ENCODE measurements at places on chromosomes 1 and 21. TPM values are rescaled to one million over a fixed set of nuclear protein-coding genes. Genes with fewer than 3 reads are reported as not detected.
A peak's percentile ranks its signal among the peaks of the same experiment; 100 is the strongest.

DNA sequence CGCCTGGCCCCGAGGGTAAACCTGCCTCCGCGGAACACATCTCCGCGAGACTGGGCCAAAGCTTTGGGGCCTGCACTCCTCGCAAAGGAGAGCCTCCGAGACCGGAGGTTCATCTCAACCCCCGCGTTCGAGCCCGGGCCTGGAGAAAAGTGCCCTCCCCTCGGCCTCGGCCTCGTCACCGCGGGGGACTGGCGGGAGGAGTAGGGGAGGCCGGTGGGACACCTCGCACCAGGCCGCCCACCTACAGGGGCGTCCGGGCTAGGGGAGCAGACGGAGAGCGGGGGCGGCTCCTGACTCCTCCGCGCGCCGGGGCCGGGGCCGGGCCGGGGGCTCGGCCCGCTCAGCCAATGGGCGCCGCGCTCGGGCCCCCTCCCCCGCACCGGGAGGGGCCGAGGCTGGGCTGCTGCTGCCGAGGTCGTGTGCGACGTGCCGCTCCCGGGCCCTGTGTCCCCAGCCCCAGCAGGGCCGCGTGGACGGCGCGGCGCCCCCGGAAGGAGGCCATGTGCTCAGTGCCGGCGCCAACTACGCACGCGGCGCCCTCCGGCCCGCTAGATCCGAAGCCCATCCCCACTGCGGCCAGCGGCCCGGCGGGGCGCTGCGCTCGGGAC, 684 bp downstream of the SLC2A1 start:
- DNase-seq, result no peak

DNA sequence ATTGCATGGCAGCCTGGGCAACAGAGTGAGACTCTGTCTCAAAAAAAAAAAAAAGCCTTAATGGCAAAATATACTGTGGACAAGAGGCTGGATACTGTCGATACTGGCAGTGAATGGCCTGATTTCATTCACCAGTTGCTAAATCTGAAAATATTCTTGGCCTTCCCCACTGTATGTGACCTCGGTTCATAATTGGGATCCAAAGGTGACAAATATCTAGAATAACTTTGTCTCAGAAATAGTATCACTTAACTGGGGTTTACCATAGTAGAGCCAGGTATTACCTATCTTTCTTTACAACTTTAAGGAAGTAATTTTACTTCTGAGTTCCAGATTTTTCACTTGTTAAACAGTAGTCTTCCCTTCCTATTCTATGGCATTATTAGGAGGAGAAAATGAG, 8.4 kb downstream of the MTF2 start:
- DNase-seq, result no peak

GRCh38 chr1:14929547-14930246, 223.8 kb upstream of the TMEM51 start:
- DNase-seq, result peak; percentile 59

Gene ARMH1
- total RNA-seq, result not detected

DNA sequence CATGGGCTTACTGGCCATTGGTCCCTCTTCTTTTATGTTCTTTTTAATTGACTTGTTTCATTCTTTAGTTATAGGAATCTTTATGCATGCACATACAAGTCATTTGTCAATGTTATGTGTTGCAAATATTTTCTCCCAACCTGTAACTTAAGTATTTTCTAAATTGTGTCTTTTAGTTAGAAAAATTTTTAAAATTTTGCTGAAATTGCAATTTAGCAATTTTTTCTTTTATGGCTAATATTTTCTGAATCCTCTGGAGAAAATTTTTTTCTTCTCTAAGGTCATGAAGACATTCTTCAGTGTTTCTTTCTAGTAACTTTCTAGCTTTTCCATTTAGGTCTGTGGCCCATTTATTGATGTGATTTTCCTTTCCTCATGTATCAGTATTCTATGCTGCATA, 48.9 kb upstream of the TENT5C start:
- no peak for DNase-seq

DNA sequence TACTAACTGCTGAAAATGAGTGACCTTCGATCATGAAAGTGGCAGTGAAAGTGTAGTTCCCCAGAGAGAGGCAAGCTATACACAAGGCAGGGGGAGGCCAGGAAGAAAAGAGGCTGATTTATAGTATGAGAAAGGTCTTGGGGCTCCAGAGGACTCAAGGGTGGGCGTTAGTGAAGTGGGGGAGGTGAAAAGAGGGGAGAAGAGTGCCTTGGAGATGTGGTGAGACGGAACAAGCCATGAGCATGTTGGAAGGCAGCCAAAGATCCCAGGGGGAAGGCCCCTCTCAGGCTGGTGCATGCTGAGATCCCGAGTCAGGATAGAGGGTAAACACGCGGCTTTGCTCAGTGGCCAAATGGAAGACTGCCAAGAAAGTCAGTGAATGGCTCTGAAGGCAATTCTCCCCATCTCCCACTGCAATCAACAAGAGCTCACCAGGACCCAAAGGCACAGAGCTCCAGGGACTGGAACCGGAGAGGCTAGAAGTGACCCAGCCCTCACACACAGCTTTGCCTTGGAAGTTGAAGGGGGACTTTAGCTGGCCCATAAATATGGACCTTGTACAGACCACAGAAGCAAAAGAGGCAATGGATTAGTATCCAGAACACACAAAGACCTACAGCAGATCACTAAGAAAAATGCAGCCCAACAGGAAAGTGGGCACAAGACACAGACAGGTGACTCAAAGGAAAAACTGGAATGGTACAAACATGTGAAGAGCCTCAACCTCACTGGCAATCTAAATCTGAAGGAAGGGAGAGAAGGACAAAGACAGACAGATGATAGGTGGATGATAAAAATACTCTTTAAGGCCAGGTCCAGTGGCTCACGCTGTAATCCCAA, 49.6 kb downstream of the HSF2BP start:
- DNase-seq, result peak; percentile 72

Gene FAM72A
- 6.9 TPM for total RNA-seq

- DNase-seq, result no peak
Measured at GRCh38 chr21:37224861-37225839, 42.0 kb downstream of the VPS26C start.

DNA sequence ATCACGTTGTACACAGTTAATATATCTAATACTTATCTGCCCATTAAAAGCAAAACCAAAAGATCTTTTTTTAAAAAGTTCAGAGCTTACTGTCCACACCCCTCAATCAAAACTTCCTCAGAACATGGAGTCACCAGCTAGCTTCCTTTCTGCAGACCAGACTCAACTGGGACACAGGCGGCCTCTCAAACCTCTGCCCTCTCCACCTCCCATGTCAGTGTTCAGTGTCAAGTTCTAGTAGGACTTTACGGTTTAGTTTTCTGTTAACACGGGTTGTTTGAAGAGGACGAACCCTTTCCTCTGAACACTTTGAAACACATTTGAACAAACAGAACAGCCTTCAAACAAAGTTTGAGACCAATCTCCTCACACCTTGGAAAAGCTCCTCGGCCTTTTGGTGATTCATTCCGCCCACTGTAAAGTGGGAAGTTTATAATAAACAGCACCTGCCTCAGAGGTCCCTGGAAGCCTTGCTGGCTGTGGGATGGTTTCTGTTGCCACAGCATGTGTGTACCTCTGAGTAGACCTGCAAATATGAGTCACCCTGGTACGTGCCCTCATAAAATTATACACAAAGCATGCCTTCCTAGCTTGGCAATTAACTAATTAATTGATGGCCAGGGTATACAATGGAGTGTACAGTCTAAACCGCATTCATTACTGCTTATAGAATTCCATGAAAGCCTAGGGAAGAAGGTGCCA, 48.4 kb upstream of the SIPA1L2 start:
- DNase-seq, result peak; percentile 48

Gene DSCAM
- 0.06 TPM for total RNA-seq

GRCh38 chr21:46136739-46137349, 18.5 kb downstream of the FTCD start:
- no peak for DNase-seq

DNA sequence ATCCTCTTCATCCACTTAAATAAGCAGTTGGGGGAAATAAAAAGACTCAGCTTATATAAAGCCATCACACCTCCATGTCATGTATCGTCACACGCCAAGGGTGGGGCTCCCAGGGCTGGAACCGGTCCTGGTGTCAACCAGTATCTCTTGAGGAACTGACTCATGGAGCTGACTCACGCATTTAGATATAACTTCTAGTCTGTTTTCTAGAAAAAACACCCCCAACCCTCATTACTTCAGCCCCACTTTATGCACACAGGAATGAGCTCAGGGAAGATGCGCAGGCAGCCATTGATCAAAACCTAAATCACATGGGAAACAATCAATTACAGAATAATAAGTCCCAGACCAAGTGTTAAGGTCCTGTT, 6.9 kb upstream of the IL22RA1 start:
- DNase-seq, result no peak

DNA sequence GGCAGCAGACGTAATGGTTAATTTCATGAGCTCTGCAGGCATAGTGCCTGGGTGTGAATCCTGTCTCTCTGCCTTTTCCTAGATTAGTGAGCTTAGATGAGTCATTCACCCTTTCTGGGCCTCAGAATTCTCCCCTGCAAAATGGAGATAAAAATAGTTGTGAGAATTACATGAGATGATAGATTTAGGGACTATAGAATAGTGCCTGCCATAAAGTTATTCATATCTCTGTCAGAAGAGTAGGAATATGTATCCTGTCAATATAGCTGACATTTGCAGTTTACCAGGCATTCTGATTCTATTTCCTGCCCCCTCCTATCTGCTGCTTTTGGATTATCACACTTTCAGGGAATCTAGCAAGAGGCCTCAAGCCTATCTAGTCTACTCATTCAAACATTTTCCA, 112.0 kb downstream of the PDE4B start:
- no peak for DNase-seq

DNA sequence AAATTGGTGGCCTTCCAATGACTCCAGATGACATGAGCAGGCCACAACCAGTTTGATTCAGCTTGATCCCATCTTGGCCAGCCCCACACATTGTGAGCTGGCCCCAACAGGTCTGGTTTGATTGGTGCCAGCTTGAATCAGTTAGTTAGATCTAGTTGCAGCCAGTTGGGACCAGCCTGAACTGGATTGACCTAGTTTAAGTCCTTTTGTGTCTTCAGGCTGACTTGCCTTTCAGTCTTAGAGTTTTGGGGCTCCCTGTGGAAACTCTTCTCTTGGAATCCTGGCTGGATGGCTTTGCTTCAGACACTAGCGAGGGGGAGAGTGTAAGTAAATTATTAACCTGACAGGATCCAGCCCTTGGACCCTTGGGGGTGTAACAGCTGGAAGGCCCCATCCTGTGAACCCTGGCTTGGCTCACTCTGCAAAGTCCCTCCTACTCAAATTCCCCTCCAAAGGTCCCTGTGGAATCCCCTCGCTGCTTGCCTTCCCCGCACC, 36.2 kb upstream of the POU3F1 start:
- DNase-seq, result no peak

DNA sequence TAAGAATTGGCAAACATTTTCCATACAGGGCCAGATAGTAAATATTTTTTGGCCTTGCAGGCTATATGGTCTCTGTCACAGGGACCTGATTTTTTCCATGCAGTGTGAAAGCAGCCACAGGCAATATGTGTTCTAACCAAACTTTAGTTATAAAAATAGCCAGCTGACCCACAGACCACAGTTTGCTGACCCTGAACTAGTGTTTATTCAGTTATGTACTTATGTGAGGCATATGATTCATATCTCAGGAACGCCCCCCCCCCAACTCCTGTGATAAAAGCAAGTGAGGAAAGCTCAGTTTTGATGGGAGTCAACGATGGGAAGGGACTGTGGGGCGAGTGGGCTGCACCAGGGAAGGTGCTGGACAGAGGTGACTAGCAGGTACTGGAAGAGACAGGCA, 80.1 kb downstream of the HMGB4 start:
- DNase-seq, result no peak

Gene CCDC30
- total RNA-seq, result 0.06 TPM

Gene RGSL1
- not detected for total RNA-seq

GRCh38 chr1:26597629-26598039, 68.1 kb downstream of the RPS6KA1 start:
- DNase-seq, result no peak

All from epithelial cell of proximal tubule (primary cell).